ENCODE measurements at places on chromosomes 5 and 9. TPM values are rescaled to one million over a fixed set of nuclear protein-coding genes. Genes with fewer than 3 reads are reported as not detected.

The MCTP1 gene
- 3.5 TPM for total RNA-seq

GRCh38 chr9:127395497-127396252, 1.3 kb upstream of the SLC2A8 start:
- DNase-seq, result no peak
- no peaks in the 10 kb centered on the region for H3K36me3 ChIP-seq
- no peaks in the 10 kb centered on the region for H3K27me3 ChIP-seq
- no peak overlapping the region for H3K27ac ChIP-seq
- peak overlapping the region; percentile 85 for H3K4me3 ChIP-seq

The TRIP13 gene
- 15.6 TPM for total RNA-seq

DNA sequence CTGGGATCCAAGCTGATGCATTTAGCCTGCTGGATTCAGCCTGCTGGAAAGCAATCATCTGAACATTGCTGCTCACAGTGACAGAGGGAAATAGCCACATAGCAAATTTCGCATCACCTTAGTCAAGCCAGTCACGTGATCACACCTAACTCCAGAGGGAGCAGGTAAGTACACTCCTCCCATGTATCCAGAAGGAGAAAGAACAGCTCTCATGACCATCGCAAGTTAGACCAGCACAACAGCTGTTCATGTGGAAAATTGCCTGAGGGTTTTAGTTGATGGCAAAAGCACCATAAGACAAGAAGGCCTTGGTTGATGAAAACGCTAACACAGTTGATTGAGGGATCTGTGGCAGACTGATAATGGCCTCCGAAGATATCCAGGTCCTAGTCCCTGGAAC, 34.2 kb upstream of the MYO10 start:
- no peaks in the 10 kb centered on the region for H3K4me1 ChIP-seq
- H3K36me3 ChIP-seq, result no peaks in the 10 kb centered on the region

GRCh38 chr5:122661496-122662180, 113.2 kb upstream of the SNX2 start:
- H3K4me3 ChIP-seq, result no peak overlapping the region
- H3K4me1 ChIP-seq, result no peaks in the 10 kb centered on the region
- H3K27ac ChIP-seq, result no peak overlapping the region
- no peak for DNase-seq
- H3K27me3 ChIP-seq, result no peaks in the 10 kb centered on the region
- H3K36me3 ChIP-seq, result no peaks in the 10 kb centered on the region

The PHF24 gene
- 0.09 TPM for total RNA-seq

GRCh38 chr5:75848077-75848476, 130.8 kb upstream of the POC5 start:
- H3K36me3 ChIP-seq, result no peaks in the 10 kb centered on the region
- no peak overlapping the region for H3K27ac ChIP-seq
- DNase-seq, result no peak
- H3K27me3 ChIP-seq, result no peaks in the 10 kb centered on the region
- H3K4me1 ChIP-seq, result no peaks in the 10 kb centered on the region

- H3K4me3 ChIP-seq, result peak overlapping the region; percentile 11
- H3K27me3 ChIP-seq, result no peaks in the 10 kb centered on the region
- no peak overlapping the region for H3K27ac ChIP-seq
- H3K36me3 ChIP-seq, result no peaks in the 10 kb centered on the region
- H3K4me1 ChIP-seq, result peaks cover 12% of the 10 kb centered on the region
Measured at GRCh38 chr9:131349881-131350563, 43.9 kb upstream of the PRRC2B start.

The TEK gene
- 1.7 TPM for total RNA-seq

- peaks cover 24% of the 10 kb centered on the region for H3K4me1 ChIP-seq
- H3K27me3 ChIP-seq, result no peaks in the 10 kb centered on the region
- no peak overlapping the region for H3K27ac ChIP-seq
- DNase-seq, result no peak
- no peak overlapping the region for H3K4me3 ChIP-seq
Measured at GRCh38 chr5:51651889-51652288, 268.6 kb downstream of the ISL1 start.

DNA sequence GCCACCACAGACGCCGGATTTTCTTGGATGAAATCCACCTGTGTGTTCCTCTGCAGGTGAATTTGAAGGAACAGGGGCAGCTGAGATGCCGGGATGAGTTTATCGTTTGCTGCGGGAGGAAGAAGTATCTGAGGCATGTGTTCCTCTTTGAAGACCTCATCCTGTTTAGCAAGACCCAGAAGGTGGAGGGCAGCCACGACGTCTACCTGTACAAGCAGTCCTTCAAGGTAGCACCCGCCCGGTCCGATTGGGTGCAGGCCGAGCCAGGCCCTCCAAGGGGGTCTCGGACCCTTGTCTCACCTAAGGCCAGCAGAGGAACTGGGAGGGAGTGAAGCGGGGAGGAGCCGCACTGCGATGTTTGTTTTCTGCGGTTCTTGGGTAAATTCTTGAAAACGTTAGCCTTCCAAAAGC, 18.4 kb upstream of the LRRC14B start:
- no peak overlapping the region for H3K27ac ChIP-seq
- no peaks in the 10 kb centered on the region for H3K36me3 ChIP-seq
- H3K4me1 ChIP-seq, result no peaks in the 10 kb centered on the region
- H3K4me3 ChIP-seq, result no peak overlapping the region

DNA sequence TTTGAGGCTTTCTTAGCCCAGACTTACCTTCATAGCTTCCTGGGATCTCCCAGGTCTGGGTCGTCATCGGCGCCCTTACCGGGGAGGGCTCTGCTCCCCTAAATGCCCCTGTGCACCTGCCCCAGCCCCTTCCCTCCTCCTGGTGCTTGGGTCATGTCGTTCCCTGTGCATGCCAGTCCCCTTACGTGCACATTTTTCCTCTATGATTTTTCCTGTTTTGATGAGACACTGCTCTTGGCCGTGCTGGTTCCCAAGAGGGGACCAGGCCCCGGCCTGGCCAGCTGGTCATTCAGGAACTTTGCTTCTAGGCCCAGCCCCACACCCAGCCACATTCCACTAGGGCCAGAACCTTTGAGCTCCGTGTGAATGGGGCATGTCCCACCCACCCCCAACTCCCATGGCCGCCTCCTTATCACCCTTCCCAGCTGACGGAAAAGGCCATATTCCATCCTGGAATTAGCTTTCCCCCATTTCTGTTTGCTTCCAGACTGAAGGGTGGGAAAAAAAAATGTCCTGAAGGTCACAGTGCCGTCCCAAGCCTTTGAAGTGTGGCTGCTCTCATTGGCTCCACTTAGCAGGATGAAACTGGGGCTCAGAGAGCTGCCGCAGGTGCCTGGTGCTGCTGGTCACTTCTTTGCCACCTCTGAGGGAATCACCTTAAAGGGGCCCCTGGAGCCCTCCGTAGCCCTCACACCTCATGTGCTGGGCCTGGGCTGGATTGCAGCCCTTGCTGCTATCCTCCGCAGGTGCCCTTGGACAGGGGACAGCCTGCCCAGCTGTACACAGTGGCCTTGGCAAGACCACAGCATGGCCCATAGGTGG, 25.1 kb downstream of the ERGIC1 start:
- H3K27ac ChIP-seq, result peak overlapping the region; percentile 94
- H3K36me3 ChIP-seq, result no peaks in the 10 kb centered on the region
- DNase-seq, result no peak
- no peak overlapping the region for H3K4me3 ChIP-seq
- peaks cover 60% of the 10 kb centered on the region for H3K4me1 ChIP-seq

The LCN12 gene
- not detected for total RNA-seq

The ARID3C gene
- total RNA-seq, result not detected

The PTGS1 gene
- 36.1 TPM for total RNA-seq

DNA sequence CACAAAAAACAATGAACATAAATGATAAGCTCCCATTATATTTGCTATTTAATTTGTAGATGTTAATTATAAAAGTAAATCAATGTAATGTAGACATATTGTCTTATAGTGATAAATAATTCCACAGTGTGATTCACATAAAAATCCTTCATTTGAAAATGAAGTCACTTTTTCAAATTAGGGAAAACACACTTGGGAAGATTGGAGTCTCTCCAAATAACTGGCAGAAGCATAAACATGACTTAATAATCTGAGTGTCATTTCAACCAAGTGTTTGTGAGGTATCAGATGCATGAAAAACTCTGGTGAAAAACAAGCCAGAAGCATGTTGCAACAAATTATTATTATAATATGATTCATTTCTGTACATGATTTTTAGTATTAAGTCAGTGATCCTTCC, 102.2 kb downstream of the CETN3 start:
- DNase-seq, result no peak
- no peak overlapping the region for H3K4me3 ChIP-seq
- H3K27ac ChIP-seq, result no peak overlapping the region
- no peaks in the 10 kb centered on the region for H3K27me3 ChIP-seq

DNA sequence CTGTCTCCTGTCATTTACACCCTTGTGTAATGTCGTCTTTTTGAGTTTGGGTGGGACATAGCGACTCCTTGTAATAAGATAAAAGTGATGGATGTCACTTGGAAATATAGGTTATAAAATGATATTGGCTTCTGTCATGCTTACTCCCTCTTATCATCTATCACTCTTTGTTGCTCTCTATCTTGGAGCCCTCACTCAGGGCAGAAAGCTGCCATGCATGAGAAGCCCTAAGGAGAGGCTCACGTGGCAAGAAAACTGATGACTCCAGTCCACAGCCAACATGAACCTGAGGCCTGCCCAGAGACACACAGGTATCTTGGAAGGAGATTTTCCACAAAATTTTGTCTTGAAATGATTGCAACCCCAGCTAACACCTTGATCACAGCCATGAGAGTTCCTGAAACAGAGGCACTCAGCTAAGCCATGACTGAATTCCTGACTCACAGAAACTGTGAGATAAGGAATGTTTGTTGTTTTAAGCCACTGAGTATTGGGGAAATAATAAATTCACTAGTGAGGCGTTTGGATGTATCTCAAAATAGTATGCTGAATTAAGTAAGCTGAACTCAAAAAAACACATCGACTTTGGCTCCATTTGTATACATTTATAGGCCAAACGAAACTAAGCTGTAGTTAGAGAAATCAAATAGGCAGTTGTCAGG, 216.7 kb downstream of the CDH18 start:
- H3K27me3 ChIP-seq, result no peaks in the 10 kb centered on the region
- DNase-seq, result no peak
- H3K4me1 ChIP-seq, result no peaks in the 10 kb centered on the region
- H3K36me3 ChIP-seq, result no peaks in the 10 kb centered on the region

DNA sequence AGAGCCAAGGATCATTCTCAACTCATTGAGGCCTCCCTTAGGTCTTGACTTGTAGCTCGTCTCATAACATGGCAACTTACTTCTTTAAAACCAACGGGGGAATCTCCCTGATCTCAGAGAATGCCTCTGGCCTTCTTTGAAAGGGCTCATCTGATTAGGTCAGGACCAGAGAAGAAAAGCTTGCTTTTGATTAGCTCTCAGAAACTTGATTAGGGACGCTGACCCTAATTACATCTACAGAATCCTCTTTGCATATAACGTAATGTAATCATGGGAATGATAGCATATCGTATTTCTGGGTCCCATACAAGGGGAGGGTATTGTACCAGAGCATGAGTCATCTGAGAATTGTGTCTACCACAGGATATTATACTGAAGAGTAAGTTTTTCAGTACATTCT, 125.1 kb upstream of the SH3GL2 start:
- no peak overlapping the region for H3K4me3 ChIP-seq
- no peaks in the 10 kb centered on the region for H3K36me3 ChIP-seq
- H3K27ac ChIP-seq, result no peak overlapping the region
- no peaks in the 10 kb centered on the region for H3K4me1 ChIP-seq
- no peaks in the 10 kb centered on the region for H3K27me3 ChIP-seq

Data from esophagus squamous epithelium (tissue), 5 donors.